ENCODE measurements at places on chromosomes 7 and 10. TPM values are rescaled to one million over a fixed set of nuclear protein-coding genes. Genes with fewer than 3 reads are reported as not detected.
A peak's percentile ranks its signal among the peaks of the same experiment; 100 is the strongest.

The ARHGEF35 gene
- total RNA-seq = 0.80 TPM

DNA sequence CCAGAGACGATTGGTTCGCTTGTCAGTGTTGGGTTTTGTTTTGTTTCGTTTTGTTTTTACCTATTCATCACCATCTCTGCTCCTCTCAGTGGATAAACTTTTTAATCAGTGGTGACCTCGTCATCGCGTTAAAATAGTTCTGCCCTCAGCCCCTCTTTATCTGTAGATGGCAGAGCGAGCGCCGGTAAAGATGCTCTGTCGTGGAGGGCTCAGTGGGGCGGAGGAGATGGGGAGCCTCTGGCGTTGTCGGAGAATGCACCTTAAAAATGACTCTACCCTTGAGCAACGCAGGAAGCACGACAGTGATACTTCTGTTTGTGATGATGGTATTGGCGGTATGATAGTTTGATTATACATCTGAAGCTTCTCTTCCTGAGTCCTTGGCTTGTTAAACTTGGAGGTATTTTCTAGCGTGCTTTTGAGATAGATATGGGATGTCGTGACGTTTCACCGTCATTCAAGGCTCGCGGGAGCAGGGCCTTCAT lies 554 bp downstream of the CSGALNACT2 start:
- peak; percentile 55 for DNase-seq

DNA sequence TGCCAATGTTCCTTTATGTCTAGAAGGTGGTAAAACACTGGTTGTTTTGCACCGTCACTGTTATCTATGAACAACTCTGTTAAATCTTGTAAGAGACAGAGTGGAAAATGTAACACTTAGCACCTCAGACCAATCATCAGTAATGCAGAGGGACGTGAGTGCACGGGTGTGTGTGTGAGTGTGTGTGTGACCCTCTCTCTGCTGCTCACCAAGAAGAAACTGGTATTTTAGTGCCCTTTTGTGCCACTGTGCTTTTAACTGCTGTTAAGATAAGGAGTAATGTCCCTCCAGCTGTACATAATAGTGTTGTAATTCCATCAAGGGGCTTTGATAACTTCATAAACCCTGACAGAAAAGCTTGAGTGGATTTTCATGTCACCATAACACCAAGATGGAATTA lies 130.1 kb downstream of the CREB5 start:
- DNase-seq = no peak

DNA sequence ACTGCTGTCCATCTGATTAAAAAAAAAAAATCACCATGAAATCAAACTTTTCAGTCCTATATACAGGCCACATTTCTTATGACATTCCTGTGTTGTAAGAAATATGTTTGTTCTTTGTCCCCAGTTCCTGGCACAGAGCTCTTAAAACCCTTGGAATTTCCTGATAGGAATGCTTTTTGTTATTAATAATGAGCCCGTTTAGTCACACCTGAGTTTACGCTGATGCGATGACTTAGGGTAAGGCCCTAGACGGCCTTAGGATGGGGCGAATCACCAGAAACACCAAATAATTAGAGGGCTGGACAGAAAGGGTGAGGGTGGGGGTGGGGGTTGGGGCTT lies 17.5 kb downstream of the TSPAN15 start:
- no peak for DNase-seq

- DNase-seq = no peak
These were observed 89.0 kb upstream of the SVIL start for GRCh38 chr10:29723726-29724125.
